ENCODE measurements at places on chromosomes 6 and 20.

GRCh38 chr20:58639182-58640146 is 11.6 kb upstream of the STX16 start:
- no peaks in the 10 kb centered on the region for H3K27me3 ChIP-seq
- no peak overlapping the region for H3K4me3 ChIP-seq
- no peaks in the 10 kb centered on the region for H3K36me3 ChIP-seq
- no peaks in the 10 kb centered on the region for H3K4me1 ChIP-seq

GRCh38 chr20:15895126-15895525 is 678.1 kb downstream of the KIF16B start:
- H3K4me3 ChIP-seq = no peak overlapping the region
- H3K36me3 ChIP-seq = no peaks in the 10 kb centered on the region
- no peak overlapping the region for H3K27ac ChIP-seq
- no peak for DNase-seq
- no peaks in the 10 kb centered on the region for H3K4me1 ChIP-seq

GRCh38 chr6:170291271-170292110 is 613 bp upstream of the DLL1 start:
- no peaks in the 10 kb centered on the region for H3K36me3 ChIP-seq
- H3K4me3 ChIP-seq = peak overlapping the region; percentile 59
- H3K27ac ChIP-seq = peak overlapping the region; percentile 48
- DNase-seq = no peak
- peaks cover 27% of the 10 kb centered on the region for H3K4me1 ChIP-seq

GRCh38 chr6:108737594-108738546 is 110.4 kb upstream of the ARMC2 start:
- no peak overlapping the region for H3K4me3 ChIP-seq
- no peaks in the 10 kb centered on the region for H3K36me3 ChIP-seq
- DNase-seq = peak; percentile 54
- H3K4me1 ChIP-seq = peaks cover 33% of the 10 kb centered on the region

DNA sequence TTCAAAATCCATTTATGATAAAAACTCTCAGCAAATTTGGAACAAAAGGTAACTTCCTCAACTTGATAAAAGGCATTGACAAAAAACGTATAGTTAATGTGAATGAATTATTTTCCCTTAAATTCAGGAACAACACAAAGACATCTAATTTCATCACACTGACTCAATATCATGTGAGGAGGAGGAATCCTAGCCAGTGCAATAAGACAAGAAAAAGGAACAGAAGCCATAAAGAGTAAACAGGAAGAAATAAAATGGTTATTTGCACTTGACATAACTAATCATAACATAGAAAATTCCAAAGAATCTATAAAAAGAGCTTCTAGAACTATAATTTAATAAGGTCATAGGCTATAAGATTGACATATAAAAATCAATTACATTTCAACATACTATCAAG is 31.4 kb downstream of the CHD6 start:
- no peaks in the 10 kb centered on the region for H3K27me3 ChIP-seq
- peaks cover 8% of the 10 kb centered on the region for H3K36me3 ChIP-seq
- H3K4me3 ChIP-seq = no peak overlapping the region
- H3K4me1 ChIP-seq = no peaks in the 10 kb centered on the region

All from left lung (tissue), 14 donors.